A172 (cell line): ENCODE measurements at places on chromosomes 1 and 21. TPM values are rescaled to one million over a fixed set of nuclear protein-coding genes. Genes with fewer than 3 reads are reported as not detected.

DNA sequence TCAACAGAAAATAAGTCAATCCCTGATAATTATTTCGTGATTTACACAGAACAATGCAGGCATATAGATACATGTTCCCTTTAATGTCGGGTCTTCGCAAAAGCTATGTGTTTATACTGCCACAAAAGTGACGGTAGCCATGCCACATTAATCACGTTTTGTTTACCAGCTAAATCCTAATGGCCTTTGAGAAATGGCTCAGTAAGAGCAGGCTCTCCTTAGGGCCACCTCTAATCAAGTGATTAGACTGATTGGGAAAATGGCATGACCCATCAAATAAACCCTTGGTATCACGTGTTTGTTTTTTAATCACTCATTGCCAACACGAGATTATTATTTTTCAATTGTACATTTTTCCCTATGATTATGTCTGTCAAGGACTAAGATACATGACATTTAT, 102.0 kb upstream of the USP25 start:
- DNase-seq: no peak

DNA sequence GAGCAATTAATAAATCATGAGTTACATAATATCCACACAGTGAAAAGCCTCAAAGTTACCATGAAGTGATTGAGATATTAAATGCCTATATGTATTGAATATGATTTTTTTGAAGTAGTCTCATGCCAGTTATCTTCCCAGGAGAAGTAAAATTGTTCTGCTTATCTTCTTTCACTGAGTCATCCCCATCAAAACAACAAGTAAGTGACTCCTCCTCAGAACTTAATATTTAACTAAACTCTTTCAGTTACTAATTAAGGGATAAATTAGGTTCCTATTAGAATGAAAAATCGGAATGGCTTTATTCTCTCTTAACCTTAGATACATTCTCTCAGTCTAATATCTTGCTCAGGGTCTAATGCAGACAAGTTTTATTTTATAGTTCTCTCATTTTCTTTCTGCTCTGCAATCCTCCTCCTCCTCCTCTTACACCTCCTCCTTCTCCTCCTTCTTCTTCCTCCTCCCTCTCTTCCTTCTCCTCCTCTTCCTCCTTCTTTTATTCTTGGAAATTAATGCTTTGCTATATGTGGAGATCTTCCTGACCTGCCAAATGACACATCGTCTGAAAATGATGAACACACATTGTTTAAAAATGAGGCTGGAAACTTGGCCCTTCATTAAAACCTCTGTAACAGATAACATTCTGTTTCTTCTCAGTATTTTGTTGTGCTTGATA, 110.9 kb downstream of the RUNX1 start:
- peak; percentile 52 for DNase-seq

GRCh38 chr21:16522548-16522947, 792.8 kb downstream of the USP25 start:
- DNase-seq: no peak

- DNase-seq: no peak
Observed at GRCh38 chr1:38812981-38813380, 46.6 kb downstream of the RRAGC start.

DNA sequence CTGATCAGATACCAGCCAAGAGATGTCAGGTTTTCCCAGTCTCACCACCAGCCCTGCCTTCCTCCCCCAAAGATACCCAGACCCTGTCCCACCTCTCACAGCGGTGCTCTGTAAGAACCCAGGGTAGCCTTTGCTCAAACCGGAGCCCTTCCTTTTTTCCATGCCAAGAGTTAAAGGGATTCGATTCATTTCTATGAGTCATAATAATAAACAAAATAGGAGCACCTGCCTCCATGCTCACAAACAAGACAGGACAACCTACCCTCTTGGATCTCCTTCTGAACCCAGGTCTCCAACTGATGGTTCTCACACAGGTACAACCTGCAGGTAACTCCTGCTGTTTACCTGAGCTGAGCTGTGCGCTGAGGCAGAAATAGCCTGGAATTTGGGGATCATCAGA, 5.9 kb upstream of the ATP1A2 start:
- no peak for DNase-seq

- DNase-seq: no peak
Observed at GRCh38 chr1:86153836-86154235, 2.7 kb downstream of the COL24A1 start.

TMPRSS2 gene
- total RNA-seq: 0.05 TPM in 1 of 2 replicates, not detected in the other

DNA sequence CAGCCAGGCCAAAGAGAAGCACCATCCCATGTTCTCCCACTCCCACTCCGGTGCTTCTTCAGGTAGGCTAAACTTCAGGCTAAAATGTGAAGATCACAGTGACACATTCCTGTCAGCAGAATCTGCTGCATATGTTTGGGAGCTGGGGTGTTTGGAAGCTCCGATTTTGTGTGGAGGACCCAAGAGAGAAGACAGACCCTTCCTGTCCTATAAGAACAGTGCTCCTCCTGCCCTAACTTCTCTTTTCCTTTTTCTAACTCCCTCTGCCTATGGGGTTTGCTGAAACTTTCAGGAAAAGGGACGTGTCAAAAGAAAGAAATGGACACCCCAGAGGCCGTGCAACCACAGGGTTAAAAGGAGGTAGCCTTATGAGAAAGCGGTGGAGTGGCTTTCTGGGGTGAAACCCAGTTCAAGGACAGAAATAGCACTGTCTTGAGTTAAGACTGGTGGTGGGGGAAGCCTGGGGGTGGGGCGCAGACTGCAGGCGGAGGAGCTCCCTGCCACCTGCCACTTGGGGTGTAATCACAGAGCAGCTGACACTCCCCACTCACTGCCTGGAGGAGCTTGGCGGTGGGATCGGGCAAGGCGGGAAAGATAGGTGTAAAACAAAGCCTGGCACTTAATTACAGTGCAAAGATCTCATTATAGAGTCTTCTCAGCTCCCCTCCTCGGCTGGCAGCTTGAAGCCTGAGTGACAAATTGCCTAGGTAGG, 645 bp upstream of the TLR5 start:
- no peak for DNase-seq

IBA57 gene
- total RNA-seq: 7.4 and 8.5 TPM in 2 replicates

DNA sequence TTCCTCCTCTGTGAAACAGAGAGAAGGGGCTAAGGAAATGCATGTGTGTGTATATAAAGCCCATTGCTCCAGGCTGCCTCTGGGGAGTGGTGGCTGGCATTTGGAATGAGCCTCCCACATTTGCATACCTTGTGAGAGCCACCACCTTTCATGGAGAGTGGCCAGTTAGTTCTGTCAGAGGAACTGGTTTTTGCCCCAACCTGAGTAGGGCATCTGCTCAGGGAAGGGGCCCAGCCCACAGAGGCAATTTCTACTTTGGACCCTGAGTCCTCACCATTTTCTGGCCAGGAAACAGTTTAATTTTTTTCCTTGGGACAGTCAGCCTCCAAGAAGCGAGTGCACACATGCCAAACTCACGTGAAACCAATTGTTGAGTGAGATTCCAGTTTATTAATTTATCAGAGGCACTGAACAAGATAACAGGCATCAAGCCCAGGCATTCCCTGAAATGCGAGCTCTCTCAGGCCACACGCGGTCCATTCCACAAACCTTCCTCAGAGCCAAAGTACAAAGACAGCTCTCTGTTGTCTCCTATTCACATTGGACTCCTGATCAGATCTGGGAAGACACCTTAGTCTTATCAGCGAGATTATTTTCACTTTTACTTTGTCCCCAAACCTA, 1.0 kb upstream of the SLC6A9 start:
- no peak for DNase-seq

DNA sequence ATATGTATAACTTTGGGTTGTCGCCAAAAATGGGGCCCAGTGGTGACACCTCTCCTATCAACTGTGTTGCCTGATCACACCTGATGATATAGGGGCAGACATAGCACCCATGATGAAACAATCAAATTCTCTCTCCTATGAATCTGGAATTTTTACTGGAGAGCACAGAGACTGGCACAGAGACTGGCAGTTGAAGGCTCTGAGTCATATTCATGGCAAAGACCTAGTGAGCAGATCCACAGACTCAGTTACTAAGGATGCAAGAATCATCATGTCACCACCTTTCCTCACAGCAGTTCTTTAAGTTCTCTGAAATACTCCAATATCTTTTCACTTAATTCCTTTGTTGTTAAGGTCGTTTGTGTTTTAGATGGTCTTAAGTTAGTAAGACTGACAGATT, 60.0 kb downstream of the APCS start:
- DNase-seq: no peak

DNA sequence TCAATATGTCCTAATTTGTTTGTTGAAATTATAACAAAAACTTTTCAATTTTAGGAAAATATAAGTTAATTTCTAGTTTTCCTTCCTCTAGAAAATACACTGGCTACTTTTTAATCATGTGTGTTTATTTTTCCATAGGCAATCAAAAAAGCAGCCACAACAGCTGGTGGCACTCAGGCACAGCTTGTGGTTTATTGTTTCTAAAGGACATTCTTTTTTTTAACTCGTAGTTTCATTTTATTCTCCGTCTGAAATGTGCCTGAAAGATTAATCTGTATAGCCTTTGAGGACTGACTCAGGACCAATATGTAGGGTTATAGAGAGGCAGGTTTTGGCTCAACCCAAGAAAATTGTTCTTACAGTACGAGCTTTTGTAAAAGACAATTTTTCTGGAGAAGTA, 20.7 kb upstream of the STX12 start:
- DNase-seq: no peak

GRCh38 chr1:164801791-164802502, 243.0 kb downstream of the PBX1 start:
- DNase-seq: no peak

PALMD gene
- total RNA-seq: 0.69 and 0.88 TPM in 2 replicates

PEF1 gene
- 62.2 and 62.7 TPM in 2 replicates for total RNA-seq

DNA sequence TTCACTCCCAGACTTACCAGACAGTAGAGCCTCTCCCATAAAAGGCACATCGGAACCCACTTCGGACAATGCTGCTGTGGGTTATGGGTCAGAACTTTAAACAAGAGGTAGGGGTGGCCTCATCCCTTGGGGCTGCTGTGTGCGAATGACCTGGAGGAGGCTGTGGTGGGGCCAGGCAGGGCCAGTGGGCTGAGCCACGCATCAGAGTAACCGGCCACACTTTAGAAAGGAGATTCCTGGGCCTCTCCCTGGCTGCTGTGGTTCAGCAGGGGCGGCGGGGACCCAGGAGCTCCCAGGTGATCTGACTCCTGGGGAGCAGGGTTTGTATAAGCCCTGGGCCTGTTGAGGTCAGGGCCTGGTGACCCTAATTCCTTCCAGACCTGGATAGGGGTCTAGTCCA, 110.2 kb upstream of the C1orf174 start:
- DNase-seq: no peak

GRCh38 chr1:103761896-103762295, 12.2 kb downstream of the AMY1C start:
- no peak for DNase-seq

- DNase-seq: no peak
Observed at GRCh38 chr1:106502659-106503058, 553.8 kb upstream of the PRMT6 start.

GBP7 gene
- total RNA-seq: not detected in 2 replicates

DNA sequence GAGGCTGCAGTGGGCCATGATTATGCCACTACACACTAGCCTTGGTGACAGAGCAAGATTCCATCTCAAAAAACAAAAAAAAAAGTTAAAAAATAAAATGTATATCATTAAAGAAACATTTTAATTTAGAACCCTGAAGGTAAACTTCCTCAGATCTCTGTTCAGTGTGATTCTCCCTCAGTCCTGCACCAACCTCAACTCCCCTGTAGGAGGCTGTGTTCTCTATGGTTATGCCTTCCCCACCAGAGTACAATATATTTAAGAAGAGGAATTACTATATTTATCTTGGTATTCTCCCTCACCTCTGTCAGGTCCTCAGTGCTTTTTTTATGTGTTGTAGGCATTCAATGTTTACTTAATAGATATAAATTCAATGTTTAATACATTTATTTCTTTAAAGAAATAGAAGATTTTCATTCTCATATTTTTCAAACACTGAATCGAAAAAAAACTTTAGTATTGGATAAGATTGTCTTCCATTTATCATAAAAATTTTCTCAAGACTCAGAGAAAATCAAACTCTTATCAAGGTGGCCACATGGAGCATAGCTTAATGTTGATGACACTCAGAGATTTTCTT, 4.8 kb upstream of the LRRC8B start:
- DNase-seq: no peak

NTMT2 gene
- not detected in 2 replicates for total RNA-seq

DNA sequence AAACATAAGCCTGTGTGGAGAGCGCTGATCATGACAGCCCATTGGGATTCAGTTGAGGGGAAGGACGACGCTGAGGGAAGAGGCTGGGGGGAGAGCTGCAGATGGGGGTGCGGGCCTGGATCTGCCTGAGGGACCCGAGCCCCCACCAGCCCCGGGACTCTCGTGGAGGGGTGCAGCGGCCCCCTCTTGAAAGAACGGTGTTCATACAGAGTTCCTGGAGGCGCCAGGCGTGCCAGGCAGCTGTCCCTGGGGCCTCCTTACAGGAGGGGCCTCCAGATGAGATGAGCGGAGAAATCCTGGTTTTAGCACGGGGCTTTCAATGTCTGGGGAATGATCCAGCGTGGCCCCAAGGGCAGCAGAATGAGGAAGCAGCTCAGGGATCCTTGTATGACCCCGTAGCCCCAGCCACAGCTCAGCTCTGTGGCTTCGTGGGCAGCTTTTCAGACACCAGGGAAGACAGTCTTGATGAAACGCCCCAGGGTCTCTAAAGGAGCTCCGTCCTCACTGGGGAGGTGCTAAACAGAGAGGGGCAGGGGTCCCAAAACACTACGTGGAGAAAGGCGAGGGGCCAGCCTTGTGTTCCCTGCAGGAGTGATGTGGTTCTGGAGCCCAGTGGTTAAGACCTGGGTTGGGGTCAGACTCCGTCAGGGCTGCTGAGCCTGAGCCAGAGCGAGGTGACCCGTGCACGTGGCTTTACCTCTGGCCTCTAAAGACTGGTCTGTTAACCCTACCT, 7.2 kb upstream of the DSCAM start:
- DNase-seq: no peak

CFAP45 gene
- 2.4 and 3.7 TPM in 2 replicates for total RNA-seq

- DNase-seq: peak; percentile 19
Observed at GRCh38 chr1:107963601-107964335, 1.2 kb downstream of the VAV3 start.

VAV3 gene
- 0.65 and 0.88 TPM in 2 replicates for total RNA-seq

DNA sequence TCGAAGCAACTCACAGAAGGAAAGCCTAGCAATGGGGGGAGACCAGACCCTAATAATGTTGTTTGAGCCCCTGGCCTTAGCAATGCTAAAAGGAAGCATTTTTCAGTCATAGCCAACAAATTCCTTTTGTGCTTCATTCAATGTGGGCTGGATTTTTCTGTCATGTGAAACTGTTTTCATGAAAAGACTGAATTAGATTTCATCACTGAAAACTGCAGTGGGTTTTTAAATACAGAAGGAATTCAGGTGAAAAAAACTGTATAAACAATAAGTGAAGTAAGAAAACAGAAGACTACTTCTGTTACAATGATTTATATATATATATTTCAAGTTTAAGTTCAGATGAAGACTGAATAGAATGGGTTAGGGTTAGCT, 204.8 kb downstream of the SMYD3 start:
- DNase-seq: no peak

TMPRSS15 gene
- total RNA-seq: 0.02 and 0.12 TPM in 2 replicates

DNA sequence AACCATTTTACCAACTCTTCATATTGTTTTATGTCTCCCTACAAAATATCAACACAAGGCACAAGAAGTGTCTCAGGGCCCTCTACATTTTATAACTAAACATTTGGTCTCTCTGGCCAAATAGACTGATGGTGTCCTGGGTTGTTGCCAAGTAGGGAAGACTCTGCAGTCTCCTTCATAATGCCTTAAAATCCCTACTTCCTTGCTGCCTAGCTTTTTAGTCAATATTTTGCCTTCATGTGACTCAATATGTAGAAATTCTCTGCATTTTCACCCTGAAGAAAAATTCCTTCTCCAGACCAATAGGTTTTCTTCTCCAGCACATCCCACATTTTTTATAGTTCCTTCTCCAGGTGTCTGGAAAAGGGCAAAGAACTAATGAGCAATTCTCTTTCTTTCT, 72.6 kb upstream of the IPO9 start:
- DNase-seq: peak; percentile 67

MASP2 gene
- total RNA-seq: 0.43 TPM in 1 of 2 replicates, not detected in the other

RIMKLA gene
- total RNA-seq: 0.62 TPM in 1 of 2 replicates, not detected in the other
